Fibroblast of the aortic adventitia (primary cell): ENCODE measurements at places on chromosomes 4 and X.

DNA sequence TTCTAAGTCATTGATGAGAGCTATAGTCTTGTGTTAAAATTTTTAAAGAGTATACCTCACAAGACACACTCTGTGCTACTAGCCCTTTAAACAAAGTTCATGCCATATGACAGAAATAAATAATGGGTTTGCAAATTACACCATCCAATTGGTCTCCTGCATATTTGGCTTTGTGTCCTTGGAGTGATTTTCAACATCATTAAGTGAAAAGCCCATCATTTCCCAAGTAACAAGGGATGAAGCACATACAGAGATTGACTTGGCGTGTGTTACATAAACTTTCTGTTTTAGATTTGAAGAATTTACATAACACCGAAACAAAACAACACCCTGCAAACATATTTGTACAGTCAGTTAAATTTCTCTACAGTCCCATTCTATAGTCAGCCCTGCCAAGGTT, 216.9 kb upstream of the NEIL3 start:
- no peak for DNase-seq

- no peak for DNase-seq
Measured at GRCh38 chr4:71749008-71749594, 34.8 kb downstream of the GC start.

DNA sequence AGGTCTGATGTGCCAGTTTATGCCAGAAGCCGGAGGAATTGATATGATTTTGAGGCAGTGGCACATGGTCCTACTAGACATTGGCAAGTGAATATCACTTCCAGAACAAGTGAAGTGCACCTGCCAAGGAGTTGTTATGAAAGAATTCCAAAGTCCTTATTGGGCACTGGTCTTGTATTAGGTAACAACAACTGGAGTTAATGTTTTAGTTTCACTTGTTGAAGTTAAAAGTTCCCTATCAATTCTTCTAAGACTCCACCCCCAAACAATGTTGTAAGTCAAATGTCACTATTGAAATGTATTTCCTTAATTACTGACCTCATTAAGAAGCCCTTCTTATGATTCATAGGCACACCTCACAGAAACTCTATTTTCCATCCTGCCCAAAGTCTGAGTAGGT, 3.1 kb downstream of the TET2 start:
- peak; percentile 24 for DNase-seq

DNA sequence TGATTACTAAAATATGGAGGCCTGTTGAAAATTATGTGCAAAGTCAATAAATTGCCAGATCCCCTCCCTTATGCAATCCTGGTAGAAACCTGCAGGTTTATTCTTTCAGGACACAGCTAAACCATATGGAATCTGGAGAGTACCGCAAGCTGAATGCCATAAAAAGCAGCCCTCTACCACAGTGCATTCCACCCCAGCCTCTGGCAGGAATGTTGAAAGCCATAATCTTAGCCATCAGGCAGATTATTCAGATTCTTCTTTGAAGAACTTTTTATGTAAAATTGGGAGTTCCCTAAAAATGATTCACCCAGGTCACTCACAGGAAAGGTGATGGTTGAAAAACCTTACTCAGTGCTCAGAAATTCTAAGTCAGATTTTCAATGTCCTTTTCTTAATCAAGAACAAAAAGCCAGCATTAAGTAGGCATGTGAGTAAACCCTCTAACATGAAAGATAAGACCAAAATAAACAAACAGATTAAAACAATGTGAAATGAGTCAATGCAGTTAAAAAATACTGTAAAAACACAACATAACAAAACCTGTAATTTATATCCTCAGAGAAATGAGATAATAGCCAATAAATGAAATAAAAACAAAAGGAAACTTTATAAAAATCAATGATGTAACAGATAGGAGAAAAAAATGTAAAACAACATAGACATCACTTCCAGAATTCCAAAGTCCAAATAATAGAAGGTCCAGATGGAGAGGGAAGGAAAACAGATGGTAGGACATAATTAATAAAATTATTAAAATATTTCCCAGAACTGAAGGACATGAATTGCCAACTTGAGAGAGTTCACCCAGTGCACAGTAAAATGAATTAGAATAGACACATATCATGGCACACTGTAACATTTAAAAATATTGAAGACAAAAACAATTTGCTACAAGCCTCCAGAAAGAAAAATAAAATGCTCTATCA, 226.9 kb downstream of the FSTL5 start:
- DNase-seq: peak; percentile 25

GRCh38 chr4:48321312-48321711, 20.0 kb upstream of the SLAIN2 start:
- no peak for DNase-seq

DNA sequence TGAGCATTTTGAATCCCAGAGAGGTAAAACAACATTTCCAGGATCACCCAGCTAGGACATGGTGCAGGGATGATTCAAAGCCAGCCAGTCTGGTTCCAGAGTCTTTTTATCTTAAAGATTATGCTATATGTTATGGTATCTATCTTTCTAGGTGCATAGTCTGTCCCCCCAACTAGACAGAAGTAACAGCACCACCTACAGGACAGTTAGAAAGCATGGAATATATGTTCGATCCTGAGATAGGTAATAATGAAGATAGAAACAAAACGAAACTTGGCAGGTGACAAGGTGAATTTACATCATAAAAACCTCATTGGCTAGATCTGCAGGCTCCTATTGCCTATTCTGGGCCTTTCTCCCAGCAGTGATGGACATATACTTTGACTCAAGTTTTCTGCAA, 723.2 kb downstream of the SMARCA1 start:
- DNase-seq: no peak
